Right cardiac atrium (tissue), 5 donors: ENCODE measurements at places on chromosomes 3 and 15. TPM values are rescaled to one million over a fixed set of nuclear protein-coding genes. Genes with fewer than 3 reads are reported as not detected.

DNA sequence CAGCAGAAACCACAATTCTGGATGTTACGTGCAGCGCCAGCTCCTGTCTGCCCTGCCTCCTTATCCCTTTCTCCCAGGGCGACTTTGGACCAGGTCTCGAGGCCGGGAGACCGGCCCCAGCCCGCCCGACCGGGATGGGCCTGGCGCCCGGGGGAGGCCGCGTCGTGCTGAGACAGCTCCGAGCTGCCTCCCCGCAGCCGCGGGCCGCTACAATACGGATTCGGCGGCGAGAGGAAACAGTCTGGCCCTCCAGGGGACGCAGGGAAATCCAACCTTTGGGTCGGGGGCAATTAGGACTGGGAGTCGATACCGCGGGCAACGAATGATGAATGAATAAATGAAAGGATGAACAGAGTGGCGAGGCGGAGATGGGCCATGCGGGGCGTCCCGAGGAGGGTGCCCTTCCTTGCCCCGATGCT is 537 bp downstream of the GRAMD2A start:
- DNase-seq, result no peak

GRCh38 chr15:64911311-64912186 is at the start of gene ANKDD1A:
TSS of gene ANKDD1A (plus strand) at chr15:64911902. CDS start at chr15:64911931, 29 bp downstream.
- peak; percentile 93 for DNase-seq

- no peak for DNase-seq
These were observed 108.6 kb upstream of the SLC24A5 start for GRCh38 chr15:48012191-48012590.

The SCAANT1 gene
- total RNA-seq, result not detected

GRCh38 chr3:179717219-179717618 is 64.4 kb downstream of the USP13 start:
- no peak for DNase-seq

DNA sequence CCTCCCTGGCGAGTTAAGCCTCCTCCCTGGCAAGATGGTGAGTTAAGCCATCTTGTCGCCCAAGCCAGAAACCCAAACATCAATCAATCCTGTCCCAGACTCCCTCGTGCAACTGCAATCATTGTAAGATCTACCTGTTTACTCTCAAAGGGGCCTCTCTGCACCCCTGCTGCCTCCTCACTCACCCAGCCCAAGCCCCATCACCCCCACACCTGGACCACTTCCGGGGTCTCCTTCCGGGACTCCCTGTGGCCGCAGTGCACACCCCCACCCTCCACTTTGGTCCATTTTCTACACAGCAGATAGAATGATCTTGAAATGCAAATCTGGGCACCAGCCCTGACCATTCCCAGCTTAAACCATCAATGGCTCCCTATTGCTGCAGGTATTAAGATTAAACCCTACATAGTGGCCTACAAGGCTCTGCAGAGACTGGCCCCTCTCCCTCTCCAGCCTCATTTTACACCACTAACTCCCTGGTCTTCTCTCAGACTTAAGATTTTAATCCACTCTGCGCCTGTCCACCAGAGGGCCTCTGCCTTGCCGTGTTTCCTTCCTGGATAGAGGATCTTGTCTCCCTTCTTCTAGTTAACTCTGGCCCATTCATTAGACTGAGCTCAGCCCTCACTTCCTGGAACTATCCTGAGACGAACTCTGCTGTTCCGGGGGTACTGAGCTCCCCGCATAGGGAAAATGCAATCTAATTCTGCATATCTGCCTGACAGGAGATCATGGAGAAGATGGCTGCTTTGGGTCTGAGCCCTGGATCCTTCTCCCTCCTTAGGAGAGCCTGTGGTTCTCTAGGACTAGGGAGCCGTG is 41.9 kb upstream of the SLC6A1 start:
- DNase-seq, result peak; percentile 76

GRCh38 chr3:172167892-172168648 is 128.7 kb downstream of the FNDC3B start:
- DNase-seq, result no peak

DNA sequence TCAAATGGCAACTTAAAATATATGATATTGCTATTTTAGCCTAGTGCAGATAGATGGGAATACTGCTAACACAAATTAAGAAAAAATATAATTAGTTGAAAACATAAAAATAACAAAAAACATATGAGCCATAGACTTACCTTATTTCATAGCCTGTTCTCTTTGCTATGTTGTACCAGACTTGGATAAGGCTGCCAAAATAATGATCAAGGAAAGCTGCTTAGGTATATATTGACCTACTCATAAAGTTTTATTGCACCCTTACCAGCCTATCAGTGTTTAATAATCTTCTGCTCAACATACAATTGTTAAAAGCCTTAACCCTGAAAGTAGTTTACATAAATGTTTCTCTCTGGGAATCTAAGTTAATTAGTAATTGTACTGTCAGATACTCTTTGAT is at the start of gene SI:
Gene SI, minus strand, starts transcription at position 204 of the 400 bp plus-strand sequence. CDS start 2,484 bp downstream, outside the sequence.
- DNase-seq, result no peak

DNA sequence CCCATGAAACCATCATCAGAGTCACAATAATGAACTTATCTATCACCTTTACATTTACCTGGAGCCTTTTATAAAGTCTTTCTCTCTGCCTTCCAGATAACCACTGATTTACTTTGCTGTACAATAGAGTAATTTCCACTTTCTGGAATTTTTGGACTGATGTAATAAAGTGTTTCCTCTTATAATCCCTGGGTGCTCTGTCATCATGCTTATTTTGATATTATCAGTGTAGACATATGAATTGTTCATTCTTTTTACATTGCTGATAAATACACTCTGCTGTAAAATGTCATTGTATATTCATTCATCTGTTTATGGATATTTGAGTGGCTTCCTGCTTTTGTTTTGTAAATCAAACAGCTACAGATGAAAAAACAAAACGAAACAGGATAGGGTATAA is 27.0 kb upstream of the IREB2 start:
- no peak for DNase-seq

- DNase-seq, result no peak
These were observed 106.7 kb upstream of the PIAS1 start for GRCh38 chr15:67947254-67948039.

The UNC13C gene
- 0.11 TPM for total RNA-seq

- DNase-seq, result no peak
These were observed 44.4 kb downstream of the MUC20 start for GRCh38 chr3:195764961-195765706.

DNA sequence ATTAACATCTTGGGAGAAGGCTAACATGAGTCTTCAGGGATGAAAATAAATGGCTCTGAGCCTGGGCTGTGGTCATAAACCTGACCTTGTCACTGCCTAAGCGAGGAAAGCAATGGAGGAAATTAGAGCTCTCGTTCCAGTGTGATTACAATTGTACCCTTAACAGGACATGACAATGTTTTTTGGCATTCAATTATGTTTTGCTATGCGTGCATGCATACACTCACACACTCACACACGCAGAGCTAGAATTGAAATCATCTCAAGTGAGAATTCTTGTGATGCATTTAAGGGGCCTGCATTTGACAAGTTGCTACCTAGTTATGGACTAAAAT is 24.1 kb downstream of the ZNF80 start:
- no peak for DNase-seq

- no peak for DNase-seq
These were observed 386.2 kb downstream of the EFHB start for GRCh38 chr3:19547665-19548464.

- no peak for DNase-seq
These were observed 7.8 kb upstream of the ACSBG1 start for GRCh38 chr15:78242128-78242527.

DNA sequence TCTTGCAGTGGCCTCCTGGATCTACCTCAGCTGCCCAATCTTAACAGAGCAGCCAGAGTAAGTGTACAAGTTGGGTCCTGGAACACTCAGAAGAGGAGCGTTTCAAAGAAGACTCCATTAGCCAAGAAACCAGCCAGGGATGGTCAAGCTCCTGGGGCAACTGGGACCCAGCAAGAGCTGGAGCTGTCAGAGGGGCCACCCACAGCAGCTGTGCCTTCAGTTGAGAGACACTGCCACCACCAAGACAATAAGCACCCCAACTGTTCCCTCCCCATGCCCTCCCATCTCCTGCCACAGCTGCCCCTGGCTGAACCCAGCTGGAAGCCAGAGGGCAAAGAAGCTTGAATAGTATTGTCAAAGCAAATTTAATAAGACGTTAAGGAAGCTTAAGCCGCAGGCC is 110.6 kb upstream of the TLE3 start:
- no peak for DNase-seq

GRCh38 chr3:170270282-170270881 is 48.2 kb downstream of the PRKCI start:
- DNase-seq, result no peak
